ENCODE measurements at places on chromosomes 7 and 10. TPM values are rescaled to one million over a fixed set of nuclear protein-coding genes. Genes with fewer than 3 reads are reported as not detected.

Gene SFTPD
- total RNA-seq, result not detected

Gene SPAM1
- not detected for total RNA-seq

Gene CPEB3
- total RNA-seq, result 0.94 TPM

Gene DNTT
- not detected for total RNA-seq

Gene CACNB2
- total RNA-seq, result not detected

Gene WASHC2C
- total RNA-seq, result 35.4 TPM

Gene TRIM4
- 22.7 TPM for total RNA-seq

Gene MNX1
- not detected for total RNA-seq

Gene ASB4
- not detected for total RNA-seq

Gene LIPF
- not detected for total RNA-seq

Gene AEBP1
- total RNA-seq, result 3.3 TPM

Gene CC2D2B
- total RNA-seq, result not detected

Gene DDC
- not detected for total RNA-seq

Gene PWWP2B
- 10.5 TPM for total RNA-seq

Gene FGFBP3
- 0.09 TPM for total RNA-seq

Gene FXYD4
- not detected for total RNA-seq

Gene ARHGAP21
- 43.2 TPM for total RNA-seq

Gene TMEM229A
- not detected for total RNA-seq

Gene NACAD
- total RNA-seq, result 0.18 TPM

Gene CEP55
- 42.4 TPM for total RNA-seq

Gene HTR7
- total RNA-seq, result 0.47 TPM

Gene TNKS2
- 44.9 TPM for total RNA-seq

Gene GNGT1
- total RNA-seq, result not detected

Gene SNX10
- 0.19 TPM for total RNA-seq

Gene IL2RA
- not detected for total RNA-seq

Gene PPP1R3C
- 0.72 TPM for total RNA-seq

Gene CYP2C8
- total RNA-seq, result not detected

Gene JAKMIP3
- under 0.01 TPM for total RNA-seq

Data from endothelial cell of coronary artery (primary cell).